Urinary bladder (tissue), 4 donors: ENCODE measurements at places on chromosomes 5 and 9.

DNA sequence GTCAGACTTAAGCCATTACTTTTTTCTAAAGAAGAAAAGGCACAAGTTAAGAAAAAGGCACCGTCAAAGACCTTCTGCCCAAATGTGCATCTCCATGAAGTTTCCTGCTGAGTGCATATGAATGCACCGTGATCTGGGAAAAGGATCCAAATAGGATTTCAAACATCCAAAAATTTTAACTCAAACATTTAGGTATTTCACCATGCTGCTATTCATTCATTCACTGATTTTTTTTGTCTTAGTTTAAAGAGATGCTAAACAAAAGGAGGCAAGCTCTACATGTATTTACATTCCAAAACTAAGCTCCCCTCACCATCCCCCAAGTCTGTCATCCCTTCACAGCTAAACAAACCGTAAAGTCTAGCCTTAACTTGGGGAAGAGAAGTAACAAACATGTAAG, 291.9 kb downstream of the ARL15 start:
- DNase-seq: no peak

DNA sequence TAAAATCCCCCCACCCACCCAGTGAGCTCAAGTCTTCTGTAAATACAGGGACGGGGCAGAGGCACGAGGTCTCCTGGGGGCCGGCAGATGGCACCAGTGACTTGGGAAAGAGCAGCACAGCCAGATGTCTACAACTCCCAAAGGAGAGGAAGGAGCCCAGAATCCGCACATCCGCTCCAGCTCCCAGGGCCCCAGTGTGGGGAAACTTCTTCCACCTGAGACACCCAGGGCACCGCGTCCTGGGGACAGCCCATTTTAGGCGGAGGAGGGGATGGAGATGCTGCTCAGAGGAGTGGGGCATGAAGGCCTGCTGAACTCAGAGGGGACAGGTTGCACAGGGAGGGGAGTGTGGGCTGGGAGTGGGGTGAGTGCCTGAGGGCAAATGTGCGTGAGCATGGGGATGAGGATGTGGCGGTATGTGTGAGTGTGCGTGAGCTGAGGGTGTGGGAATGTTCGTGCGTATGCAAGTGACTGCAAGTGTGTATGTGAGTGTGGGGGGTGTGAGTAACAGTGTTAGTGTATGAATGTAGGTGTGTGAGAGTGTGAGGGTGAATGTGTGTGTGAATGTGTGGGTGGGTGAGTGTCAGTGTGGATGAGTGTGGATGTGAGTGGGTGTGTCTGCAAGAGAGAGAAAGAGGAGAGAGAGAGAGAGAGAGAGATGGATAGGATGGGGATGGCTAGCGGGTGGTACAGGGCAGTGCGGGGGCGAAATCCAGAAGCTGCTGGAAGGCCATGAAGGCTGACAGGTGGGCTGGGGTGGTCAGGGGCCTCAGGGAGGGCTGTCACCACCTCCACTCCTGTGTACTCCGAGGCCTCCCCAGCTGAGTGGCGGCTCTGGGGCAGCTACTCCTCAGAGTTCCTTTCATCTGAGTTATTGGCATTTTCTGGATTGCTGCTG, 63.5 kb downstream of the DUSP1 start:
- no peak for DNase-seq

- no peak for DNase-seq
These were observed 45.0 kb downstream of the MED10 start for GRCh38 chr5:6333182-6333905.

- no peak for DNase-seq
These were observed 523.9 kb downstream of the CETN3 start for GRCh38 chr5:89885670-89886069.

GRCh38 chr5:14569948-14570691, 11.5 kb upstream of the OTULINL start:
- DNase-seq: no peak

- DNase-seq: peak; percentile 37
These were observed 51.5 kb downstream of the WNK2 start for GRCh38 chr9:93235300-93235960.

DNA sequence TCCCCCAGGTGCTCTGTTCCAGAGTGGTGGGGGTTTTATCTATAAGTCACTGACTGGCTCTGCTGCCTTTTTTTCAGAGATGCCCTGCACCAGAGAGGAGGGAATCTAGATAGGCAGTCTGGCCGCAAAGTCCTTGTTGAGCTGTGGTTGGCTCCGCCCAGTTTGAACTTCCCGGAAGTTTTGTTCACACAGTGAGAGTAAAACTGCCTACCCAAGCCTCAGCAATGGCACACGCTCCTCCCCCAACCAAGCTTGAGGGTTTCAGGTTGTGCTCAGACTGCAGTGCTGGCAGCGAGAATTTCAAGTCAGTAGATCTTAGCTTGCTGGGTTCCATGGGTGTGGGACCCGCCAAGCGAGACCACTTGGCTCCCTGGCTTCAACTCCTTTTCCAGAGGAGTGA, 1428.6 kb downstream of the MAT2B start:
- no peak for DNase-seq

DNA sequence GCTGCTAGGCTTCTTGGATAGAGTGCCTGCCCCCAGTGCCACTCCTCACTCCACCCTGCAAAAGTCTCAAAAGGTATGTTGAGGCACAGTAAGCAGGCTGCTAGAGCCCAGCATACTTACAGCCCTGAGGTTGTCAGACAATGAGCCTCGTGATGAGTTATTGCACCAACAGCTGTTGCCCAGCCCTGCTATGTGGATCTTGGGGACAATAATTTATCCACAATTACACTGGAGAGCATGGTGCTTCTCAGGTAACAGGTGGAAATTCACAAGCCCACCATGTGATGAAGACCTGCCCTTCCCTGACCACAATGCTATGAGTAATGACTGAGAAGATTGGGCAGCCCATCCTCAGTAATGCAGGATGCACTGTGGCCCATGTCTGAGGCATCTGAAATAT, 36.5 kb downstream of the KCNIP1 start:
- no peak for DNase-seq

GRCh38 chr5:114210662-114211061, 151.2 kb upstream of the KCNN2 start:
- no peak for DNase-seq

GRCh38 chr9:134196911-134197310, 32.5 kb upstream of the RNU6ATAC start:
- no peak for DNase-seq

DNA sequence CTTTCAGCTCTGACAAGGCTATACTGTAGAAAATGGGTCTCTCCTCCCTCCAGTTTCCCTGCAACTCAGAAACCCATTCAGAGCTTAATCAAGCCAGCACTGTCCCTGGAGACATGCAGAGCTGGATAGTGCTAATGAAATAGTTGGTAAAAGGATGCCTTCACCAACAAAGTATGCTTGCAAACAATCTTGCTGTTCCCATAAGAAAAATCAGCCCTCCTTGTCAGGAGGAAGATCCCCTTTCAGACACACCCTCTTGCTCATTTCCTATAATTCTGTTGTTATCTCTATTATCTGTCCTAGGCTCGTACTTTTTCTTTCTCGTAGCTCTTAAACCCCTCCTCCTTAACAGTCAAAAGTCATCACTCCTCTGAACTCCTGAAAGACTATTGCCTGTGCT, 9.9 kb upstream of the OSMR start:
- DNase-seq: no peak

DNA sequence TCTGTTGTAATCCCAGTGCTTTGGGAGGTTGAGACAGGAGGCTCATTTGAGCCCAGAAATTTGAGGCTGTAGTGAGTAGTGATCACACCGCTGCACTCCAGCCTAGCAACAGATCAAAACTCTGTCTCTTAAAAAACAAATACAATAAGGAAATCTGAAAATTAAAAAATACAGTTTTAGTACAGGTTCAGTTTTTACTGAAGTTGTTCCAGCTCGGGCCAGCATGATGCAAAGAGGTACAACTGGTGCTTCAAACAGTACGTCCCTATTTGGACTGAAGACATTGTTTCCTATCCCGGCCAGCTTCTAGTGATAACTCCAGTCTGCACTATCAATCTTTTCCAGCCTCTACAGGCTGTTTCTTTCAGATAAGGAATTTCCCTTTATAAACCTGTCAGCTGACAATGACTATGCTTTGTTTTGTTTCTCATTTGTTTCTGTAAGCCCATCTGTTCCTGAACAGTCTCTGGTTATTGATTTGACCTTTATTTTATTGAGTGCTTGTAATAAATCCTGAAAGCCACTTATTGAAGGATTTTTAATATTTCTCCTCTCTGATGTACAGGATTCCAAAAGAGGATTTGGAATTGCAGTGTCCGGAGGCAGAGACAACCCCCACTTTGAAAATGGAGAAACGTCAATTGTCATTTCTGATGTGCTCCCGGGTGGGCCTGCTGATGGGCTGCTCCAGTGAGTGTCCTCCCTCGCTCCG, 41.9 kb downstream of the TJP2 start:
- DNase-seq: no peak

GRCh38 chr5:17186256-17186655, 31.2 kb upstream of the BASP1 start:
- DNase-seq: no peak

DNA sequence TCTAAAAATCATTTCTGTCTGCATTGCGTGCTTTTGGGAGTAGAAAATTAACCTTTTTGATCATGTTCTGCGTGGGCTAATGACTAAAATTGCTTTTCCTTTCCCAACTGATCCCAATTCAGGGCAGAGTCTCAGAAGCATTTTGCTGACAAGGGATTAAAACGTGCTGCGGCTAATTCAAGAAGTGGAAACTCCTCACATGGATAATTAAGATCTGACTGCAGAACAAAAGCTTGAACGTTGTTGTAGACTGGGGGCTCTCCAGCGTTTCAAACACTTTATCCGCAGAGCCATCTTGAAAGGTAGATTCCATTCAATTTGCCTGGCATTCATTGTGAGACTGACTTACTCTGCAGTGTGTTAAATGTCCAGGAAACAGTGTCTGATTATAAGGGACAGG, 485.3 kb upstream of the DMAC1 start:
- DNase-seq: no peak

DNA sequence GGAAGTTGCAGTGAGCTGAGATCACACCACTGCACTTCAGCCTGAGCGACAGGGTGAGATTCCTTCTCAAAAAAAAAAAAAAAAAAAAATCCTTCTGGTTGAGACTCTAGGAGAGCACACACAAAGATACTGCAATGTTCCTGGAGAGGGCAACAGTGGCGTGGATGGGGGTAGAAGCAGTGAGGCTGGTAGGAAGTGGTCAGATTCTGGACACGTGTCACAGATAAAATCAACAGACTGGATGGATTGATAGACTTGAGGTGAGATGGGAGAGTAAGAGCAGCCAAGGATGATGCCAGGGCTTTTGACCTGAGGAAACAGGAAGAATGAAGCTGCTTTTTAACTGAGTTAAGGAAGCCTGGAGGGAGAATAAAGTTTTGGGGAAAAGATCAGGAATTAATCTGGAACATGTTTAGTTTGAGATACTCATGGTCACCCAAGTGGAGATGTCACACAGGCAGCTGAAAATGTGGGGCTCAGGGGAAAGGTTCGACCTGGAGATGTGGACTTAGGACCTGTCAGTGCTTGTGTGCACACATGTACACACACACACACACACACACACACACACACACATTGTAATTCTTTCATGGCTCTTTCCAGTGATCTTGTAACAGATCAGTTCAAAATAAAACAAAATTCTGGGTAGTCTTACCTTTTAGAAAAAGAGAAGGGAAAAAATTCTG, 88.1 kb downstream of the FANCC start:
- no peak for DNase-seq

DNA sequence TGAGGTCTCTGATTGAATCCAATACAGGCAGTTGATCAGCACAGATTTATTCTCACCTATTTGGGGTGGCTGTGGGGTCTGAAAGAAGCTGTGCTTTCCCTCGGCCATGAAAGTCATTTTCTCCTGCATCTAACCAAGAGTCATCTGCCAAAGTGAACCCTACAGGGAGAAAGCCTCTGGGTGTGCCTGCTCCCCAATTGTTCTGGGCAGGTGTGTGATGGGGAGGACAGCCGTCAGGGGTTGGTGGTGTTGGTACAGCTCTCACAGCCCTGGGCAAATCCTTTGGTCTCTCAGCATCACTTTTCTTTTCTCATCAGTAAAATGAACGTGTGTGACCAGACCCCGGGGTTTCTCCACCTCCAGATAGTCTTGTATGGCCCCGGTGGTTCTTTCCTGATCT, 2.5 kb downstream of the PHF2 start:
- DNase-seq: no peak

- peak; percentile 71 for DNase-seq
These were observed 181.7 kb upstream of the S1PR3 start for GRCh38 chr9:88809355-88810161.

GRCh38 chr9:21392270-21392669, 7.1 kb upstream of the IFNA2 start:
- no peak for DNase-seq

DNA sequence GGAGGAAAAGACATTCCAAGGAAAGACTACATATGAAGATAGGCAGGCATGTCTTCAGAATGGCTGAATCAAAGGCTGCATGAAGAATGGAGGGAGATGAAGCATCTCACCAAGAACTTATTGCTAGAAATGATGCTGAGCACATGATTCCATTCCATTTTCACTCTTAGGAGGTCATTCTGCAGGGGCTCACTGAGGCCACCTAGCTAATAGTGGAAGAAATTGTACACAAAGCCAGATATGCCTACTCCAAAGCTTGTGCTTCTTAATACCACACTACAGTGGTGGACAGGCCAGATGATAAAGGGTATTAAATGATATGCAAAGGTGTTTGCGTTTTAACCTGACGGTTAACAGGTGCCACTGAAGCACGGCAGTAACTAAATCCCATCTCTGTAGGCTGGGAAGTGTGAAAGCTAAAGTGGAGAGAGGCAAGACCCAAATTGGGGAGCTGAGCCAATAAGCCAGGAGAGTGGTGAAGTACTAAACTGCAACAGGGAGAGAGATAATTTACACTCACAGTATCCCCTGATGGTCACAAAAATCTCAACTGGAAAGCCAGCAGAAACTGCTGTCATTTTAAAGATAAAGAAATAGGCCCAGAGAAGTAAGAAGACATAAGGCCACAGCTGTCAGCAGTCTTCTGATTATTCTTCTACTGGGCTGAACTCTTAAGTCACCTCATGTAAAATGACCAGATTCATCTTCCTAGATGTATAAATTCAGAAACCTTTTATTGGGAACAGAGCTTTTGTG, 14.6 kb downstream of the NDUFA8 start:
- no peak for DNase-seq

- DNase-seq: no peak
These were observed 3.2 kb upstream of the MAMDC2 start for GRCh38 chr9:70040376-70040903.

- no peak for DNase-seq
These were observed 152.3 kb upstream of the ANKH start for GRCh38 chr5:15023846-15024245.
